Hepatocyte (in vitro differentiated cells): ENCODE measurements at places on chromosomes 5 and 9. TPM values are rescaled to one million over a fixed set of nuclear protein-coding genes. Genes with fewer than 3 reads are reported as not detected.

Gene GRXCR2
- not detected in 2 replicates for total RNA-seq

Gene SPATA31E1
- total RNA-seq: 0.08 TPM in 1 of 2 replicates, not detected in the other

Gene PTPRD
- 65.2 and 77.6 TPM in 2 replicates for total RNA-seq

Gene SLC2A6
- total RNA-seq: 5.7 and 7.3 TPM in 2 replicates

Gene ZNF454
- 0.07 TPM in 1 of 2 replicates, not detected in the other for total RNA-seq

Gene CREB3
- 54.6 and 69.6 TPM in 2 replicates for total RNA-seq

Gene NEUROG1
- not detected in 2 replicates for total RNA-seq

Gene PRRT1B
- total RNA-seq: 0.17 TPM in 1 of 2 replicates, not detected in the other

Gene MAMDC2
- 1.7 and 1.9 TPM in 2 replicates for total RNA-seq

- no peaks in the 10 kb centered on the region for H3K36me3 ChIP-seq
- H3K27me3 ChIP-seq: no peaks in the 10 kb centered on the region
- H3K27ac ChIP-seq: no peak overlapping the region
- no peak for DNase-seq
These were observed 24.6 kb downstream of the FBXW11 start for GRCh38 chr5:171981847-171982246.

DNA sequence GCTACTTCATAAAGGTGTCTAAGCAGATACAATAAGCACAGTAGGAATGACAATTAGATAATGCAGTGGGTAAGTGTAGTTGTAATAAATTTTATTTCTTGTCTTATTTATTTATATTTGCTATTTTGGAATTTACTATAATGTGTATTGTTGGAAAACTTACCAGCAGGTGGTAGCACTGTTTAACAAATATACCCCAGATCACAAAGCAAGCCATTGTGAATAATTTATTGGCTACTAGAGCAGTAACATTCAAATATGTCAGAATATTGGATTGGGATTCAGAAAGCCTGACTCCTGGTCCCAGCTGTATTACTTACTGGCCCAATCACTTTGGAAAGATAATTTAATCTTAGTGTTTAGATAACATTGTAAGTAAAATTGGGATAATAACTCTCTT lies 78.0 kb downstream of the ISOC1 start:
- no peaks in the 10 kb centered on the region for H3K27me3 ChIP-seq
- H3K4me1 ChIP-seq: no peaks in the 10 kb centered on the region
- no peak overlapping the region for H3K4me3 ChIP-seq

DNA sequence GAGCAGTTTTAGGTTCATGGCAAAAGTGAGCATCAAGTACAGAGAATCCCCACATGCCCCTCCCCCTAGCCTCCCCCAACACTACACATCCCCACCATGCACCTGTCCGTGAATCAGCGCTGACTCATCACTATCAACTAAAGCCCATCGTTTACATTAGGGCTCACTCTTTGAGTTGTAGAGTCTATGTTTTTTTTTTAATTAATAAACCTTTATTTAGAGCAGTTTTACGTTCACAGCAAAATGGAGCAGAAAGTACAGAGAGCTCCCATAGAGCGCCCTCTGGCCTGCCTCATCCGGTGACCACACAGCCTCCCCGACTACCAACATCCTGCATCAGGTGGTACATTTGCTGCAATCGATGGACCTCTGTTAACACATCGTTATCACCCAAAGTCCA lies 47.9 kb upstream of the UNC5A start:
- H3K4me3 ChIP-seq: no peak overlapping the region

- H3K27me3 ChIP-seq: peaks cover 55% of the 10 kb centered on the region
- H3K36me3 ChIP-seq: no peaks in the 10 kb centered on the region
- no peak for DNase-seq
- no peak overlapping the region for H3K4me3 ChIP-seq
- no peak overlapping the region for H3K27ac ChIP-seq
These were observed 275 bp downstream of the AHRR start for GRCh38 chr5:321726-322251.

GRCh38 chr5:53479045-53479589 lies 1.3 kb upstream of the FST start:
- peak overlapping the region; percentile 85 for H3K4me3 ChIP-seq
- DNase-seq: peak; percentile 11
- no peaks in the 10 kb centered on the region for H3K4me1 ChIP-seq
- H3K27ac ChIP-seq: peak overlapping the region; percentile 73
- H3K36me3 ChIP-seq: no peaks in the 10 kb centered on the region
- H3K27me3 ChIP-seq: no peaks in the 10 kb centered on the region

GRCh38 chr9:75990576-75991304 lies 100.3 kb downstream of the PCSK5 start:
- H3K27me3 ChIP-seq: no peaks in the 10 kb centered on the region
- H3K27ac ChIP-seq: peak overlapping the region; percentile 71
- DNase-seq: no peak
- H3K36me3 ChIP-seq: no peaks in the 10 kb centered on the region

- H3K4me1 ChIP-seq: no peaks in the 10 kb centered on the region
- no peaks in the 10 kb centered on the region for H3K27me3 ChIP-seq
- H3K36me3 ChIP-seq: no peaks in the 10 kb centered on the region
These were observed 7.1 kb upstream of the DMXL1 start for GRCh38 chr5:119063579-119064379.

DNA sequence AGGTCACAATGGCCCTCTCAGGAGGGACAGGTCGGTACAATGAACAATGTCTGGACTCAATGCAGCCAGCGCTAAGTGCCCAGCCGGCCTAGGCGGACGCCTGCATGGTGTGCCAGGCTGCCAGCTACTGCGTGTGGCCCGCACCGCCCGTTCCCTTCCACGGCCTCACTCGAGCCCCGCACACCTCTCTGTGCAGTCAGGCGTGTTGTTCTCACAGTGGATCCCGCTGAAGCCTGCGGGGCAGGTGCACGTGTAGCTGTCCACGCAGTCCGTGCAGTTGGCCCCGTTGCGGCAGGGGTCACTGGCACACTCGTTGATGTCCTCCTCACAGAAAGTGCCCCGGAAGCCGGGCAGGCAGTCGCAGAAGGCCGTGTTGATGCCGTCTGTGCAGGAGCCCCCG lies 26.7 kb upstream of the SEC16A start:
- H3K27me3 ChIP-seq: no peaks in the 10 kb centered on the region
- no peaks in the 10 kb centered on the region for H3K4me1 ChIP-seq
- DNase-seq: no peak
- H3K36me3 ChIP-seq: no peaks in the 10 kb centered on the region

GRCh38 chr5:153445875-153446579 lies 44.4 kb upstream of the GRIA1 start:
- no peaks in the 10 kb centered on the region for H3K27me3 ChIP-seq
- no peaks in the 10 kb centered on the region for H3K36me3 ChIP-seq
- H3K27ac ChIP-seq: no peak overlapping the region
- DNase-seq: peak; percentile 16
- H3K4me1 ChIP-seq: no peaks in the 10 kb centered on the region

DNA sequence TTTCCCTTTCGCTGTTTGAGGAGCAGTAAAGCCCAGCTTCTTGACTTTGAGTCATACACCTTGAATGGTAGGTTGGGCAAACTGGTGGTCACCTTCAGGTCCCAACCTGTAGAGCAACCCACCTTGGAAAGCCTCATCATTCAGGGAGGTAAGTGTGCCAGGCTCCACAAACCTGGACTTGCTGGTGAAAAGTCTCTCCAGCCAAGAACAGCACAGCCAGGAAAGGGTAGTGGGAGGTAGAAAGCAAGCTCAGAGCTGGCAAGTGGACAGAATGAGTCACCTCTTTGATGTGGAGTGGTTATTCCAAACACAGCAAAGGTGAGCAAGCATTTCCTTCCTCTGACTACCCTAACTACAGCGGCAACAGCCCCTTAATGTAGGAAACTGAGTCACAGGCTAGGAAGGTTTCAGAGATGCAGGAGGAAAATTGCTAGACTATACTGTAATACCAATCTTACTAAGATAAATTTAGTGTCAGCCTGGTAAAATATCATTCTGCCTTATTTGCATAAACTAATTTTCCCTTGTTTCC lies 117.5 kb upstream of the MTAP start:
- no peaks in the 10 kb centered on the region for H3K36me3 ChIP-seq
- no peaks in the 10 kb centered on the region for H3K27me3 ChIP-seq

DNA sequence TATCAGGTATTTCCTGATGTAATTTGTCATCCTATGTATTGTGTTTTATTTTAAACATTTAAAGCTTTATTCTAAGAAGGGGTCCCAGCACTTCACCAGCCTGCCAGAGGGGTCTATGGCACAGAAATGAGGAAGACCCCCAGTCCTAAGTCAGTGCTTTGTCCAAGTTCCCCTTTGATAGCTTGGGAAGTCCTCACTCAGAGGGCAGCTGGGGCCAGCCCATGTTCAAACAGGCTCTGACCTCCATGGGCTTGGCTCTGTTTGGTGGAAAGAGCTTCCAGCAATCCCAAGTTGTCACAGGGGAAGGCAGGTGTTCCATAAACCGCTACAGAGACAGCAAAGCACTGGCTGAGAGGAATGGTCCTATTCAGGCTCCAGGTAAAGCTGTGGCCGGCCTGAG lies 26.6 kb upstream of the AKNA start:
- H3K36me3 ChIP-seq: no peaks in the 10 kb centered on the region
- H3K27me3 ChIP-seq: no peaks in the 10 kb centered on the region
- H3K27ac ChIP-seq: no peak overlapping the region
- no peak overlapping the region for H3K4me3 ChIP-seq

GRCh38 chr5:84603568-84604185 lies 219.0 kb upstream of the EDIL3 start:
- H3K27ac ChIP-seq: no peak overlapping the region
- H3K4me1 ChIP-seq: no peaks in the 10 kb centered on the region
- no peaks in the 10 kb centered on the region for H3K27me3 ChIP-seq
- H3K4me3 ChIP-seq: no peak overlapping the region

GRCh38 chr5:75412111-75412990 lies 75.3 kb downstream of the HMGCR start:
- no peaks in the 10 kb centered on the region for H3K4me1 ChIP-seq
- H3K27me3 ChIP-seq: no peaks in the 10 kb centered on the region
- H3K4me3 ChIP-seq: no peak overlapping the region

GRCh38 chr5:172777881-172778814 lies 7.2 kb upstream of the DUSP1 start:
- H3K4me1 ChIP-seq: peaks cover 53% of the 10 kb centered on the region
- H3K27me3 ChIP-seq: no peaks in the 10 kb centered on the region
- no peak overlapping the region for H3K4me3 ChIP-seq
- peak; percentile 72 for DNase-seq
- H3K36me3 ChIP-seq: no peaks in the 10 kb centered on the region

DNA sequence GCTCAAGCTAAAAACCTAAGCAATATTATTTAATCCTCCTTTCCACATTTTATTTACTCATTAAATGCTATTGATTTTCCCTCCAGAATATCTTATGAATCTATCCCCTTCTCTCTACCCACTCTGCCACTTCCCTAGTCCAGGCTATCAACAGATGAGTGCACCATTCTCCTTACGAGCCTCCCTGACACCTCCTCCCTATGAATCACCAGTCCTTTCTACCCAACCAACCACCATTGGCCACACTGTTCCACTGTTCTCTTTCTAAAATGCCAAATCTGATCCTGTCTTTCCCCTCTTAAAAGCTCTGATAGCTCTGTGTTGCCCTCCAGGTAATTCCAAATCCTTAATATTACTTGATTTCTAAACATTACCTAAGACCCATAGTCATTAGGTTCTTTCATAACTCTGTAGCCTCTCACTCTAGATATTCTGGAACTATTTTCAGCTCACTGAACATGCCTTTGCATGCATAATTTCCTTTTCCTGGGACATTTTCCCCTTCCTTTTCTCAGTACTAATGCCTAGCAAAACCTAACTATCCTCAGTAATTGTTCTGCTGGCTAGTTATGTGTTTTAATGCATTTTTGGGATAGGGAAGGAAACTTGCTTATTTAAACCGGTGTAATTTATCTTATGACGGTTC lies 126.3 kb downstream of the UNC13B start:
- no peaks in the 10 kb centered on the region for H3K4me1 ChIP-seq
- DNase-seq: no peak
- no peaks in the 10 kb centered on the region for H3K27me3 ChIP-seq
- no peak overlapping the region for H3K27ac ChIP-seq
- H3K36me3 ChIP-seq: no peaks in the 10 kb centered on the region

- H3K4me1 ChIP-seq: no peaks in the 10 kb centered on the region
- no peak for DNase-seq
- H3K27me3 ChIP-seq: peaks cover 15% of the 10 kb centered on the region
- H3K36me3 ChIP-seq: no peaks in the 10 kb centered on the region
- no peak overlapping the region for H3K27ac ChIP-seq
These were observed 14.5 kb upstream of the NTNG2 start for GRCh38 chr9:132147331-132147730.

DNA sequence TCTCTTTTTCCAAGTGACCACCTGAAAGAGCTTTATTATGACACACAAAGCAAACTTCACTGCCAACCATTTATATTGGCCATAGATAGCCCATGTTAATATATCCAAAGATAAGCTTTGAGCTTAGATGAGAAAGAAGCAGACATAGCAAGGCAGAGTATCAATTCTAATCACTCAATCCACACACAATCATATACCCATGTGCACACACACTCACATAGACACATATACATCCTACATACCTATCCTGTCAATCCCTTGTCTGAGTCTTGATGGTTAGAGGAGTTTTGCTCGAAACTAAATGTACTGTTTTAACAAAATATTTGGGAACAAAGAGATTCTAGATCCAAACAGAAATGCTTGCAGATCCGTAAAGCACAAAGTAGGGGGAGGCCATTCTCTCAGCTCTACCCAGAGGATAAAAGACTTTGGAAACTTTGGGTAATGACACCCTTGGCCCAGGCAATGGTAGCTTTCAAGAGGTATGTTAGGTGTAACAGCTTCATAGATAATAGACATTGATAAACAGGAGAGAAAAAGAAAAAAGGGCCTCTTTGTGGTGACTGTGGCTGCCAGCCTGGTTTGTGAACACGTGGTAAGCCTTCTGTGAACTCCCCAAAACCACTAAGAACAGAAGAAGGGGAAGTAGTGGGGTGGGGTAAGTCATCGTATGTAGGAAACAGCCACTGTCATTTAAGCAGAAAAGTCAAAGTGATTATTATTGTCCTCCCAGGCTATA lies 121.6 kb downstream of the TLR4 start:
- no peak for DNase-seq
- H3K27me3 ChIP-seq: no peaks in the 10 kb centered on the region
- no peak overlapping the region for H3K4me3 ChIP-seq
- H3K4me1 ChIP-seq: no peaks in the 10 kb centered on the region
- H3K36me3 ChIP-seq: no peaks in the 10 kb centered on the region

DNA sequence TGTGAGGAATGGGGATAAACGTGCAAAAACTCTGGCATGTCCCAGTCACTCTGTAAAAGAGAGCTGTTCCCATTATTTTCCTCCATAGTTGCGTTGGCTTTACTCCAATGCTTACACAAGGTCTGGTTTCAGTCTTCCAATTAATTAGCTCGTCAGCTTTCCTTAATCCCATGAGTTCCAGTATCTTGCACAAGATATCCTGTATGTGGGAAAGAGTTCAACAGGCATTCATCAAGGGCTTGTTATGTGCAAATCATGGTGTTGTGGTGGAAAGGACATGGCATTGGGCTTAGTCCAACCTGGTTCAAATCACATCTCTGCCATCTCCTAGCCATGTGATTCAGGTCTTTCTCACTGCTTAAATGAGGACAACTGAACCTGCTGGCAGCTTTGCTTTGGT lies 77.5 kb upstream of the PANK3 start:
- no peak for DNase-seq
- peaks cover 46% of the 10 kb centered on the region for H3K4me1 ChIP-seq

- no peak for DNase-seq
- H3K36me3 ChIP-seq: no peaks in the 10 kb centered on the region
- H3K27me3 ChIP-seq: no peaks in the 10 kb centered on the region
- H3K4me3 ChIP-seq: no peak overlapping the region
- no peak overlapping the region for H3K27ac ChIP-seq
- no peaks in the 10 kb centered on the region for H3K4me1 ChIP-seq
These were observed 44.2 kb upstream of the MAST4 start for GRCh38 chr5:66551945-66552344.

- no peaks in the 10 kb centered on the region for H3K27me3 ChIP-seq
- H3K27ac ChIP-seq: peak overlapping the region; percentile 98
- peak; percentile 88 for DNase-seq
- peaks cover 26% of the 10 kb centered on the region for H3K4me1 ChIP-seq
- H3K36me3 ChIP-seq: no peaks in the 10 kb centered on the region
These were observed 1.5 kb downstream of the RNF145 start for GRCh38 chr5:159207686-159208513.
